ENCODE measurements at places on chromosomes 4 and X.

GRCh38 chrX:69262036-69262936 lies 97.0 kb upstream of the PJA1 start:
- DNase-seq, result peak; percentile 40

DNA sequence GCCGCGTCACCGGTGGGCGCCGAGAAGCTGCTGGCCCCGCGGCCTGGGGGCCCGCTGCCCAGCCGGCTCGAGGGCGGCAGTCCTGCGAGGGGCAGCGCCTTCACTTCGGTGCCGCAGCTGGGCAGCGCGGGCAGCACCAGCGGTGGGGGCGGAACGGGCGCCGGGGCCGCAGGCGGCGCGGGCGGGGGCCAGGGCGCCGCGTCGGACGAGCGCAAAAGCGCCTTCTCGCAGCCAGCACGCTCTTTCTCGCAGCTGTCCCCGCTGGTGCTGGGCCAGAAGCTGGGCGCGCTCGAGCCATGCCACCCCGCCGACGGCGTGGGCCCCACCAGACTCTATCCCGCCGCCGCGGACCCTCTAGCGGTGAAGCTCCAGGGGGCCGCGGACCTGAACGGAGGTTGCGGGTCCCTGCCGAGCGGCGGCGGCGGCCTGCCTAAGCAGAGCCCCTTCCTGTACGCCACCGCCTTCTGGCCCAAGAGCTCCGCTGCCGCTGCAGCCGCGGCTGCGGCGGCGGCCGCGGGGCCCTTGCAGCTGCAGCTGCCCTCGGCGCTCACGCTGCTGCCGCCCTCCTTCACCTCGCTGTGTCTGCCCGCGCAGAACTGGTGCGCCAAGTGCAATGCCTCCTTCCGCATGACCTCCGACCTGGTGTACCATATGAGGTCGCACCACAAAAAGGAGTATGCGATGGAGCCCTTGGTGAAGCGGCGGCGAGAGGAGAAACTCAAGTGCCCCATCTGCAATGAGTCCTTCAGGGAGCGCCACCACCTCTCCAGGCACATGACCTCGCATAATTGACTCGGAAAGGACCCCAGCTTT lies 5.6 kb downstream of the PRDM8 start:
- DNase-seq, result peak; percentile 74

- DNase-seq, result no peak
These were observed 62.9 kb downstream of the TMEM165 start for GRCh38 chr4:55458611-55459010.

DNA sequence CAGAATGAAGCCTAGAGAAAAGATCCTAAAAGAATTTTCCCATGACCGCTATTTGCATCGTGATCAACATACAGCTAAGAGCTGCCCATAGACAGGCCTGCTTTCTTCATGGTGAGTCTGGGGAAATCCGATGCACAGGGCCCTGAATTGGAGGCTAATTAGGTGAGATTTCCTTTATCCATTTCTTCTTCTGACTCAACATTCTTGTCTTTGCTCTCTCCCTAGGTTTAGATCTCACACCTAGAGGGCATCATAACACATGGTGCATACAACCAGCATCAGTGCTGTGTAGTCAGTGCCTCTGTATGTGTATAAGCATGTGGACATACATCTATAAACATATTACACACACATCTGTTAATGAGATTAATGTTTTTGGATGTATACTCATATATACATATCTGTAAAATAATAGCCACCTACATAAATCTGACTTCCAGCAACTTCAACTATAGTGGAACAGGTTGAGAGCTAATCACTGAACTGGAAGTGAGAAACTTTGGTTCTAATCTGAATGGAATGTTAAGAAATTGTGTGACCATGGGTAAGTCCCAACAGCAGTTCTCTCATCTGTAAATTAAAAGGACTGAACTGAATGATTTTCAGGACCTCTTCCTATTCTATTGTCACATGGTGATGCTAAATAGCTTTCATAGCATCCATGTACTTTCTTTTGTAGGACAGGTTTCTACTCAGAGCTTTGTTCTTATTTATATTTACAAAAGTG lies 17.5 kb downstream of the GATB start:
- DNase-seq, result no peak

DNA sequence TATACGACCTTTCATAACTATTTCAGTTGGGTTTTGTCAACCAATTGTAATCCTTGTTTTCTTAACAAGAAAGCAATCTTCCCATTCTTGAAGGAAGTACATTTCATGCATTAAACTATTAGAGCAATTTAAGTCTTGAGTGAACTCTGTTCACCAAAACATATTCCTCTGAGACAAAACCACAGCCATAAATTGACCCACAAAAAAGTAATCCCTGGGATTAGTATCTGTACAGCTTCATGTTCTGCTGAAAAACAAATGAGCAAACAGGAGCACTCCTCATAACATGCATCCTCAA lies 207.0 kb upstream of the PDE5A start:
- DNase-seq, result no peak

- DNase-seq, result no peak
These were observed 36.3 kb downstream of the OPHN1 start for GRCh38 chrX:68396953-68397352.

GRCh38 chr4:164383358-164384220 lies 370.3 kb upstream of the SMIM31 start:
- peak; percentile 96 for DNase-seq

- DNase-seq, result peak; percentile 93
These were observed 215.4 kb upstream of the MAB21L2 start for GRCh38 chr4:150366487-150366999.

DNA sequence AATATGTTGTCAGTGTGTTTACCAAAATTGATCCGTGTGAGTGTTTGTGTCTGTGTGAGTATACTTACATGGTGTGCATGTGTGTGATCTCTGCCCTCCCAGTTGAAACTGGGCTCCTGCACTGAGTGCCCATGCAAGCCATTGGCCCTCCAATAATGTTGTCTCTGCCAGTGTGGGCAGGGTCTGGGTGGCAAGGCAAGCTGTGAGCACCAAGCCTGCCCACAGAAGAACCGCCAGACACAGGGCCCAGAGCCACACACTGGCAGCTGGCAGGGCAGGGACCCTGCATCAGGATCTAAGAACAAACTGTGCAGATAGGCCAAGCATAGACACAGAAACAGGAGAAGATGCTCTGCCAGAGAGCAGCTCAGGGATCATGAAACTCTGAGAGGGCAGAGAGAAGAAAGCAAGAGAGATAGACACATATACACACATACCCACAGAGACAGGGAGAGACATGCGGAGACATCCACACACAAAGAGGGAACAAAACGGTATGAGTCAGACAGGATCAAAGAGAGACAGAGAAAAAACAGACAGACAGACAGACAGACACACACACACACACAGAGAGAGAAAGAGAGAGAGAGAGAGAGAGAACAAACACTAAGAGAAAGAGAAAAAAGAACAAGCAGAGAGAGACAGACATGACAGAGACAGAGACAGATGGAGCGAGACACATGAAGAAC lies 555.0 kb downstream of the MID1IP1 start:
- DNase-seq, result no peak

DNA sequence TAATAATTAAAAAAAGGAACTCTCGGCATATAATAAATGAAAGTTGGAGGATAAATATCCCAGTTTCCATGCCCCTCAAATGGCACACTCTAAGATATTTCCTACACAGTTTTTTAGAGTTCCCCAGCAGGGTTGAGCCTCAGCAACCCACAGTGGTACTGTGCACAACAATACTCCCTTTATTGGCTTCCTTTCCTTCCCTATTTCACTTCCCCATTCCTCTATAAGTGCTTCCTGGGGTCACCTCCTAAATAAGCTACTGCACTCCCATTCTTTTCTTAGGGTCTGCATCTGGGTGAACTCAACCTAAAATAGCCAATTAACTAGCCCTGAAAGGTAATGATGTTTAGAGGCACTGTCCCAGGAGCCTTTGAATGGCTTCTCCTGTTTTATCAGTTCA lies 76.4 kb upstream of the NHS start:
- DNase-seq, result peak; percentile 0

DNA sequence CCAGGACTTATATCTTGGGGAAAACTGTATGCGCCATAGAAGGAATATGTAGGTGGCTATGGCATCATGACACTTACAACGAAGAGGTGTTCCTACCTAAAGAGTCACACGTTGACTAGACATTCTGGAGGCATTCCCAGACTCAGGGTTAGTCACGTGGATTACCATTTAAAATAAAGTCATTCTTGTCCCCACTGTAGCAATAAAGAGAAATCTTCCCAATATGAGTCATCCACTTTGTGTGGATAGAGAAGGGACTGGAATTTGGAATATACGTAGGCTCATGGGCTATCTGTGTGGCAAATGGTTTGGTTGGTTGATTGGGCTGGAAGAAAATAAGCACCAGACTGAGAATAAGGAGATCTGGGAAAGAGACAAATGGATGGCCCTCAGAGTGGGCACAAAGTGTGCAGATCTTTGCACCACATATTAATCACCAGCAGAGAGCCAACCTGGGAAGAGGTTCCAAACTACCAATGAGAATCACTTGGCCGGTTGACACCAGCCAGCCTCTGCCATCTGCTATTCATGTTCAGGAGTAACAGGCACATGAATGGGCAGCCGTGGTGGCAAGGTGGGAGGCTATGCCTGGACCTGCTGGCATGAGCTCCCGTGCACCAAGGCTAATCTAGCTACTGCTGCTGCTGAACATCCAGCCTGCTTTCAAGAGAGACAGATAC lies 41.0 kb downstream of the MTNR1A start:
- no peak for DNase-seq

GRCh38 chrX:17581641-17582040 lies 155.7 kb upstream of the SCML1 start:
- DNase-seq, result no peak

- no peak for DNase-seq
These were observed 42.4 kb upstream of the MSANTD1 start for GRCh38 chr4:3206439-3207100.

Data from eye (tissue), 1 donor.